NCI-H1105 treated with DMSO at 0.1 percent for 48 hours (cell line): ENCODE measurements at places on chromosomes 5 and 9.

GRCh38 chr5:111548992-111549649 lies 36.8 kb upstream of the STARD4 start:
- peak; percentile 36 for DNase-seq

DNA sequence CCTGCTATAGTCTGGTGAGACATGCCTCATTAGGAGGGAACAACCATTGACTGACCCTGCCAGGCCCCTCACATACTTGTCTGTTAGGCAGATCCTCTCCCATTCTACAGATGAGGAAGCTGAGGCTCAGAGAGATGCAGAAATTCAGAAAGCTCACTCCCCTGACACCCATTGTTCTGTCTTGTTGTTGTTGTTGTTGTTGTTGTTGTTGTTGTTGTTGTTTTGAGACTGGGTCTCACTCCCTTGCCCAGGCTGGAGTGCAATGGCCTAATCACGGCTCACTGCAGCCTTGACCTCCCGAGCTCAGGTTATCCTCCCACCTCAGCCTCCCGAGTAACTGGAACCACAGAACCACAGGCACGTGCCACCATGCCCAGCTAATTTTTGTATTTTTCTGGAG lies 13.1 kb upstream of the CFAP157 start:
- no peak for DNase-seq

- no peak for DNase-seq
Observed at GRCh38 chr5:170280011-170280493, 17.5 kb downstream of the LCP2 start.

DNA sequence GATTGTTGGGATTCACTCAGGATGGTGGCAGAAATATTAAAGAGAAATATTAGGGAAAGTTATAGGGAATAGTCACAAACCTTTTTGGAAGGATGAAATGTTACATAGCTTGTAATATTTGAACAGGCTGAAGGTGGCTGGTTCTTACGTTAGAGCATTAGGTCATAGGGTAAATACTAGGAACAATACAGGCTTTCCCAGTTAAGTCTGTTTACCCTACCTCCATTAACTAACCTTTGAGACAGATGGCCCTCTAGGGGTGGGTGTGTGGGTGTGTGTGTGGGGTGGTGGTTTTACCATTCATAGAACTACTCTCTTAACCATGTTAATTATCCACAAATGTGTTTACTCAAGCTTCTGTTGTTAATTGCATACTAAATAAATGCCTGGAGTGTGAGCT lies 94.3 kb upstream of the STK32A start:
- DNase-seq = peak; percentile 11

DNA sequence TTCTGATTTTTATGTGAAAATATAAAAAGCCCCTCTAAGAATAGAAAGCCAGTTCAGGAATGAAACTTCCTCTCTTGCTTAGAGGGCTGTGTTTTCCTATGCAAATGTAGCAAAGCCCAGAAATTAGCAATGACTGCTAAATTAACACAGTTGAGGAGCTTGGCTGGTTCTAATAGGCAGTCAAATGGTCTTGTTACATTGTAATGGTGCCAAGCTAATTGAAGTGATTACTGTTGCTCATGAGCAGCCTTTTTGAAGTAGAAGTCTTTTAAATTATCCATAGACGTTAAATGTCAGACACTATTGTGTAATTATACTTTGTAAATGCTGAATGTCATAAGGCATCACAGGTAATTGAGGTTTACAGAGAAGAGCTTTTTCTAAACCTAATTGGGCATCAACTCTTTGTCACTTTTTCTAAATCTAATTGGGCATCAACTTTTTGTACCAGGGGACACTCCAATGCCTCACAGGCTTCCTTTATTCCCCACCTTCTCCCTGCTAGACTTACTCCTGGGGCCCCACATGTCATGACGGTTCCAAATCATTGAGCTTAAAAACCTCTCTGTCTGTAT lies 229.1 kb downstream of the PSAT1 start:
- peak; percentile 76 for DNase-seq
